ENCODE measurements at places on chromosomes 2 and 18. TPM values are rescaled to one million over a fixed set of nuclear protein-coding genes. Genes with fewer than 3 reads are reported as not detected.

The IL36RN gene
- total RNA-seq: not detected

The PASK gene
- 132 TPM for total RNA-seq

The CNDP1 gene
- not detected for total RNA-seq

The XIRP2 gene
- not detected for total RNA-seq

GRCh38 chr18:36843784-36844183 is 14.9 kb downstream of the KIAA1328 start:
- H3K27ac ChIP-seq: no peak overlapping the region
- H3K4me1 ChIP-seq: peaks cover 2% of the 10 kb centered on the region
- no peaks in the 10 kb centered on the region for H3K27me3 ChIP-seq
- H3K4me3 ChIP-seq: no peak overlapping the region
